ENCODE measurements at places on chromosomes 6 and 20. TPM values are rescaled to one million over a fixed set of nuclear protein-coding genes. Genes with fewer than 3 reads are reported as not detected.

ABHD12 gene
- 36.6 TPM for total RNA-seq

PNPLA1 gene
- not detected for total RNA-seq

ZBTB12 gene
- 1.7 TPM for total RNA-seq

PRR18 gene
- total RNA-seq = not detected

SIGLEC1 gene
- 8.8 TPM for total RNA-seq

PRDM13 gene
- total RNA-seq = not detected

FAM83B gene
- total RNA-seq = 35.8 TPM

All from vagina (tissue), 2 donors.